ENCODE measurements at places on chromosomes 12 and 14. TPM values are rescaled to one million over a fixed set of nuclear protein-coding genes. Genes with fewer than 3 reads are reported as not detected.

DNA sequence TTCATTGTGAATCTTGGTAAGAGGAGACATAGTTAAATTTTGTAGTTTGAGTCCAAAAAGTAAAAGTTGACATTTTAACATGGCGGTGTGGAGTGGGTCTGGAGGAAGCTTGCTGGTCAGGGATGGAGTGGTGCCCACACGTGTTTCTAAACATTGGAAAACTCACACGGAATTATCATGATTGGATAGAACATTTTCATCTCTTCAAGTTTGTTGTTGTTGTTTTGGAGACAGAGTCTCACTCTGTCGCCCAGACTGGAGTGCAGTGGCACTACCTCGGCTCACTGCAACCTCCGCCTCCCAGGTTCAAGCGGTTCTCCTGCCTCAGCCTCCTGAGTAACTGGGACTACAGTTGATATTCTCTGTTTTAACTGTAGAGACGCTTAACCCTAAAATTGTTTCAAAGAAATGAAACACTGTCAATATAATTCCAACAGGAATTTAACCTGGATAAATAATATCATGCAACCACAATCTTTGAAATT lies 502 bp upstream of the MBIP start:
- DNase-seq: no peak

GRCh38 chr14:101557811-101558738 lies 3.2 kb upstream of the DIO3 start:
- DNase-seq: no peak

DNA sequence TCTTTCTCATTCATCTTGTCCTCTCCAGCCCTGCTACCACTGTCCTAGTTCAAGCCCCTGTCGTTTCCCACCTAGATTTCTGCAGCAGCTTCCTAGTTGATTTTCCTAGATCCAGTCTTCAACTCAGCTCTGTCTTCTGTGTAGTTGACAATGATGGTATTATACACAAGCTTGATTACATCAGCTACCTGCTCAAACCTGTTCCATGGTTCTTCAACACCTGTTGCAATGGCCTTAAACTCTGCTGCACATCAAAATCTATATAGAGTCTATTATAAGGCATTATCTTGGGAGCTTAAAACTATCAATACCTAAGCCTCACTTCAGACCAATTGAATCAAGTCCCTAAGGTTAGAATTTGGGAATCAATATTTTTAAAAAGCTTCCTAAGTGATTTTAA lies 71.7 kb upstream of the PELI2 start:
- no peak for DNase-seq

Gene COL2A1
- 0.07 TPM for total RNA-seq

GRCh38 chr14:96889091-96889490 lies 91.9 kb downstream of the VRK1 start:
- DNase-seq: no peak

DNA sequence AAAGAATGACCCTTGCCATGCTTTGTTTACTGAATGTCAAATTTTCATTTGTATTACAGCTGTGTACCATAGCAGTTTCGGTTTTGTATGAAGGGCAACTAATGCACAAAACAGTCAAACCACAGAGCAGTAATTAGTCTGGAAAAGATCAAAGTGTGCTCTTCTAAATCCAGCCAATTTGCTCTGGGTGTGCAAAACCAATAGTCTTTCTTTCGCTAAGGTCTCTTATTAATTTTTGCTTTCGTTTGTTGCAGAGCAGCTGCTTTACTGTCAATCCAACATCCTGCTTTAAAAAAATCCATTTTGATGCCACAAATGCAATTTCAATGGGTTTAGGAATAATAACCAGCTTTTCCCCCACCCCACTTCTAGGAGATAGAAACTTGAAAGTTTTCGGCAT lies 114.2 kb downstream of the BRMS1L start:
- DNase-seq: no peak

Gene REP15
- 3.4 TPM for total RNA-seq

Gene LRTM2
- not detected for total RNA-seq

DNA sequence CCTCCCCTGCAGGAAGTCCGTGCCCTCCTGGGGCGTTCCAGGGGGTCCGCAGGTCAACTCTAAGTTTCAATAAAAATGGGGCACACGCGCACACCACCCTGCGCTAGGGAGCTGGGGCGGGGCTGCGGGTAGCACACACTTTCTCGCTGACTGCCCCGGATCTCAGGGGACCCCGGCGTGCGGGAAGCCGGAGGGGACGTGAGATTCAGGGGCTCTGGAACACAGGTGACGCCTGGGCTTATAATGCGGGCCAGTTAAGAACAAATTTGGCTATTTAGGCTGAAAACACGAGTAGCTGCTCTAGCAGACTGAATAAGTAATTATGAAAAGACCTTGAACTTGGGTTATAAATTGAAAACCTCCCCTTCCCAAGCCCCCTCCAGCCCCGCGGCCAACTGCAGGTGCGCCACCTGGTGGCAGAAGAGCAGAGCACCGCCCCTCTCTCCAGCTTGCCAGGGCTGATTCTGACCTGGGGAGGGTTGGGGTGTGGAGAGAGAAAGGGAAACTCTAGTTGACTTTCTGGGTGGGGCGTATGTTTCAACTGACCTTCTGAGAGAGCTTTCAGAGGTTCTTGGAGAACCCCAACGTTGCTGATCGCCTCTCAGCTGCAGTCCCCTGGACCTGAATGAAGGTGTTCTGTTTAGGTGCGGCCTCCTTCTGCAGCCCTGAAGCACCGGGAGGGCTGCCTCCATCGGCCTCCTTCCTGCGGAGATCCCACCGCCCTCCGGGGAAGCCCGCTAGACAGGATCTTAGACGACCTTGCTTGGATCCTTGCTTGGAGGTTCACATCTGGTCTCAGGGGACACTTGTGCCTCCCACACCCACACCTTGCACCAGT lies 118.4 kb upstream of the EVL start:
- no peak for DNase-seq

GRCh38 chr14:77882098-77882497 lies 82.2 kb downstream of the ADCK1 start:
- DNase-seq: peak; percentile 66

GRCh38 chr14:97788364-97788763 lies 991.2 kb downstream of the VRK1 start:
- no peak for DNase-seq

GRCh38 chr12:124861492-124861891 lies 2.2 kb downstream of the SCARB1 start:
- DNase-seq: no peak

Gene NKX2-1
- total RNA-seq: not detected

All from foreskin keratinocyte (primary cell).